ENCODE measurements at places on chromosomes 7 and 10.

- DNase-seq: peak; percentile 87
Measured at GRCh38 chr7:112789817-112790585, at the start of gene TMEM168. TMEM168 (minus strand) TSS chr7:112790393; CDS start chr7:112784825, 5,568 bp downstream.

GRCh38 chr10:76309070-76309469 lies 877.6 kb downstream of the LRMDA start:
- no peak for DNase-seq

DNA sequence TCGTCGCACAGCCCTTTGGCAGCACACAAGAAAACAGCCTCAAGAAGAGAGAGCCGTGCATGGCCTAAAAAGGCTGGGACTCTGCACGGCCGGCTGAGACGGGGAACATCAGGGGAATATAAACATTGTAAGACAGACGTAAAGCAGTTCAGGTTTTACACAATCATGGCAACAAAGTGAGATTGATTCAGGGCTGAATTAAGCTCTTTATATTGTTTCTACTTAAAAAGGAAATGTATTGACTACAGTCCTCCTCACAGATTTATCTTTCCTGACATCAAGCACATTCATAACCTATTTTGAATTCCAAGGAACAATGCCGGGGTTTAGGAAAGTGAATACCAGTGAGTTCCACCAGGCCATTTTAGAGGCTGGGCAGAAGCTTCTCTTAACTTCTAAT lies 25.2 kb downstream of the SORBS1 start:
- DNase-seq: no peak

DNA sequence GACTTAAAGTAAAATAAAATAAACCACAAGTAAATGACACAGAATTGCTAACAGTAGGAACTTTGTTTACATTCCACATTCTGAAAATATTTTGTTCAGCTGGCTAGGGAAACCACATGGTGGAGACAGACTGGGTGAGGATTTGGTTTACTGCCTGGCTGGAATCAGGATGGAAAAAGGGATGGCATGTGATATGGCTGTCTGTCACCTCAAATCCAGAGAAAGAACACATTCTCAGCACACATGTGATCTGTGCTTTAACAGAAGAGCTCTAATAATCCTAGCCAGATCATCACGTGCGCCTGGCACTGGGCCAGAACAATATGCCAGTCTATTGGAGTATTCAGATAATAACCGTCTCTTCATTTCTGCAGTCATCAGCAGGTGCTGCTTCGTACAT lies 90.9 kb upstream of the PIP4K2A start:
- no peak for DNase-seq

GRCh38 chr7:44520574-44520973 lies 20.6 kb downstream of the NPC1L1 start:
- no peak for DNase-seq

DNA sequence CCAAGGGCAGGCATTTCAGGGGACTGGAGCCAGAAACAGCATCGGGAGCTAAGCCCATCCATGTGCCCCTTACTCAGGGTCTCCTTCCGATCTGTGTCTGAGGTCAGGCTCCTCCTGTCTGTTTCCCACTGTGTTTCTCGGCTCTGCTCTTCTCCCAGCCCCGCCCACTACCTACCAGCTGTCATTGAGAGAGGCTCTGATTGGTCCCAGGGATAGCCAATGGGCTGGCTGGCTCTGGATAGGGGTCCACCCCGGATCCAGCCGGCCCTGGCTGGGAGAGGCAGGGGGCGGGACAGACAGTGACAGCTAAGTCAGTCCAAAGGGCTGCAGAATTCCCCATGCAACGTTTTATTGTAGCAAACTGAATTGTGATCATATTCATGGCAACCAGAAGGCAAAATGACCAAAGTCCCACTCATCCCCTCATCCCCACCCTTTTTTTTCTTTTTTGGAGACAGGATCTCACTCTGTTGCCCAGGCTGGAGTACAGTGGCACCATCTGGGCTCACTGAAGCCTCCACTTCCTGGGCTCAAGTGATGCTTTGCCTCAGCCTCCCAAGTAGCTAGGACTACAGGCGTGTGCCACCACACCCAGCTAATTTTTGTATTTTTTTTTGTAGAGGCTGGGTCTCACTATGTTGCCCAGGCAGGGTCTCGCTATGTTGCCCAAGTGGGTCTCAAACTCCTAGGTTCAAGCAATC lies 76.3 kb downstream of the CLIP2 start:
- DNase-seq: no peak

DNA sequence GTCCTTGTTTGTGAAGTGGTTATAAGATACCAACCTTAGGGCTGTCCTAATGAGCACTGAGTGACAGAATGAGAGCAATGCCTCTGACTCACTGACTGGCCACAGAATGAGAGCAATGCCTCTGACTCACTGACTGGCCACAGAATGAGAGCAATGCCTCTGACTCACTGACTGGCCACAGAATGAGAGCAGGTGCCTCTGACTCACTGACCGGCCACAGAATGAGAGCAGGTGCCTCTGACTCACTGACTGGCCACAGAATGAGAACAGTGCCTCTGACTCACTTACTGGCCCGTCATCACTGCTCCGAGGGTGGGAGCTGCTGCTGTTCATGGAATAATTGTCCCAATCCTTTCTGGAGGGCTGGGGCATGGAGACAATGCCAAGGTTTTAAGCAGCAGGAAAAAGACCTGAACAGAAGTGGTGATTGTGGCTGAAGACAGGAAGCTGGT lies 265.2 kb upstream of the PPP2R2D start:
- DNase-seq: no peak

GRCh38 chr7:150961510-150962289 lies 16.4 kb downstream of the KCNH2 start:
- no peak for DNase-seq

DNA sequence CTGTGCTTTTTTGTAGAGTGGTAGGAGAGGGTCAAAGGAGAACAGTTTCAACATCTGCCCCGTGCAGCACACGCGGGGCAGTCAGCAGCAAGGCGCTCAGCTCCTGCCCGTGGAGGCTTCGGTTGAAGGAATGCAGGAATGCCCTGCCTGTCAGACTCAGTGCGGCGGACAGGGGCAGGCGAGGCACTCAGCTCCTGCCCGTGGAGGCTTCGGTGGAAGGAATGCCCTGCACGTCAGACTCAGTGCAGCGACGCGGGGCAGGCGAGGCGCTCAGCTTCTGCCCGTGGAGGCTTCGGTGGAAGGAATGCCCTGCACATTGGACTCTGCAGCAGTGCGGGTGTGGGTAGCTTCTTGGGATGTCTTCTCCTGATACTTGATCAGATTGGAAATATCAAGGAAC lies 37.0 kb downstream of the PPP2R2D start:
- no peak for DNase-seq

DNA sequence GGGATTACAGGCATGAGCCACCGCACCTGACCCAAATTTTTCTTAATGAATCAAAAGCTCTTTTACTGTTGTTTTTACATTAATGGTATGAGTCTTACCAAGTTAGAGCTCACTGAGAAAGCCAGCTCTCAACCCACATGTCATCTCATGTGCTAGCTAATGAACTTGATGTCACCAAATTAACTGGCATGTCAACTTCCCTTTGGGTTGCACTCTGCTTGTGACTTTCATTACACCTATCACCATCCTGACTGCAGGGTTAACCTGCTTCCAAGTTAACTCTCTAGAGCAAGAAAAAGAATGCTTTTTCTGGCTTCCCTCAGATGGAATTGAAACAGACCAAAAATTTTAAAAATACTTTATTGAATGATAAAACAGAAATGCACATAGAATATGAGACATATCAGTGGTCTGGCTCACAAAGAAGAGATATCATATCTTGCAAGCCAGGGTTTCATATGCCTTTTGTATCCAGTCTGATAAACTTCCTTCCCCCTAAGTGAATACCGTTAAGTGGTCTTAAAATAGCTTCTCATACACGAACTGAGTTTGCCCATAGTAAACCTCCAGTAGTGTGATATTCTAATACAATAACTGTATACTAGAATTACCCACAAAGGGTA lies 42.9 kb upstream of the TRIM24 start:
- DNase-seq: no peak

DNA sequence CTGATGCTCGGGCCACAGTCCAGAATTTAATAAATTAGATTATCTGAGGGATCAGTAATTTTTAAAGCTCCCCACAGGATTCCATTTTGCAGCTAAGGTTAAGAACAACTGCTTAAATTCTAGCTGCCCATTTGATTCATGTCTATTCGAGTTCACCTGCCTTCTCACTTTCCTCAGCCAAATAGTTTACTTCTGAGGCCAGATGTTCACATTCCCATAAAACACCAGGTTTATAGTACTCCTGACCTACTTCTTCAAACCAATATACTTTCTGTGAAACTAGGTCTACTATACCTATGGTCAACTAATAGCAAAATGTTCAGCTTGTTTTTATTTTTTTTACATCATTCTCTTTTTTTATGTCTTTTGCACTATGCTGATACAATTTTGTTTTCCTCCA lies 86.3 kb downstream of the GPR158 start:
- no peak for DNase-seq

- no peak for DNase-seq
Measured at GRCh38 chr10:14523286-14523685, 192.6 kb upstream of the FRMD4A start.

GRCh38 chr10:29784175-29784773 lies 149.5 kb upstream of the SVIL start:
- DNase-seq: no peak

Data from CD4-positive, alpha-beta T cell treated with Interleukin-6 for 4 hours (primary cell).